ENCODE measurements at places on chromosomes 6 and 20.

DNA sequence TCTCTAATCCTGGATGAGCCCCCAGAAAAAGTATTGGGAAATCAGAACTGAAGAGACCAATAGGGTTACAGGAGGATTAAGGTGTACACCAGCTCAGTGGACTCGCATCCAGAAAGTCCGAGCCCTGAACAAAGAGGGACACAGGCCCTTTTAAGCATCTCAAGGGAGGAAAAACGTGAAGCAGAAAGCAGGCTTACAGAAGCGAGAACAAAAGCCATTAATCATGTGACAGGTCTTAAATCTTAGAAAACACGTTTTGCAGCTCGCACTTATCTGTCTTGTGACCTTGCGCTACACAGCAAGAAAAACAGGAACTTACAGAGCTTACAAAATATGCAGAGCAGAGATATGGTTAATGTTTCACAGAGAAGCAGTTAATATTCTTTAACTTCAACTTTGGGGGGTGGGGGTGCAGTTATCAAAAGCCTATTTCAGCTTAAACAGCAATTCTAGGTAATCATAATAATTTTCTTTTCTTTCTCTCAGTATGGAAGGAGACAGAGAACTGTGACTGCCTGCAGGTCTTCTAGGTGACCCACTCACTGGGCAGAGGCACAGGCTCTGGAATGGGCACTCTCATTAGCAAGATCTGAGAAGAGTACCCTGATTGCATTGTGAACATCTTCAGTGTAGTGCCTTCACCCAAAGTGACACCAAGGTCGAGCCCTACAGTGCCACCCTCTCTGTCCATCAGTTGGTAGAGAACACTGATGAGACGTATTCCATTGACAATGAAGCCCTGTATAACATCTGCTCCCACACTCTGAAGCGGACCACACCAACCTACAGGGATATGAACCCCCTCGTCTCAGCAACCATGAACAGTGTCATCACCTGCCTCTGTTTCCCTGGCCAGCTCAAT is 65.0 kb upstream of the MOCS1 start:
- DNase-seq: no peak

DNA sequence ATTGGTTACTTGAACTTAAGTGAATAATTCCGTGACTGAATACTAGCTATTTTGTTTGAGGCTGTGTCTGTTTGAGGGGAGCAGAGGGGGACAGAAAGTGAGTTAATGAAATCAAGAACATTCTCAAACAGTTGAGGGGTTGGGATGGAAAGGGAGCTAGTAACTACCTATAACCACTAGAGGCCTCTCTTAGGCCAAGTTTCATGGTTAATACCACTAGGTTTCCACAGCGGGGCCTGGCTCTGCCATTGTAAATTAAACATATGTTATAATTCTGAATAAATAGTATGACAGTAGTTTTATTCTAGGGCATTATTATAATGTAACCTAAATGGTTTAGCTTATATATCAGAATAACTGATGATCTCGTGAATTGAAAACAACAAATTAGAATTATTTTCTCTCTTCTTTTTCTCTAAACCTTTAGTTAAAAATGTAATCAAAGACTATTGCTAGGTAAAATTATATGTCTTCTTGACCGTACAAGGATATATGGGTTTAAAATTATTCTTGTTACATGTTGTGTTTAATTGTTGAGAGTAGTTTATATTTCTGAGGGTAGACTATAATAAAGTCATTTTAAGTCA is 108.1 kb downstream of the BCKDHB start:
- no peak for DNase-seq

DNA sequence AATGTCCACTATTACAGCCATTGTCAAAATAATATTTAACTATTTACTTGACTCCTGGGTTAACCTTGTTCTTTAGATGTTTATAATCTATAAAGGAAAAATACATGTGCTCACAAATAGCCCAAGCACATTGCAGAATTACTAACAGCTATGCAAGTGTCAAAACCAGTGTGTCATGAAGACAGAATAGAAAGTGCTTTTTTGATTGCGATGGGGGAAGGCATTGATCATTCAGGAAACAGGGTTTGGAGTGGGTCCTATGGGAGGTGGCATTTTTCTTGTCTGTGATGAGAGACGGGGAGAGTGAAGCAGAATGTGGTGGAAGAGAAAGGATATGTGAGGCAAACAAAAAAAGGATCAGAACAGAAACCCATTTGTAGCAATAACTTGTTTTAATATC is 1.0 kb upstream of the AGPAT4 start:
- no peak for DNase-seq

DNA sequence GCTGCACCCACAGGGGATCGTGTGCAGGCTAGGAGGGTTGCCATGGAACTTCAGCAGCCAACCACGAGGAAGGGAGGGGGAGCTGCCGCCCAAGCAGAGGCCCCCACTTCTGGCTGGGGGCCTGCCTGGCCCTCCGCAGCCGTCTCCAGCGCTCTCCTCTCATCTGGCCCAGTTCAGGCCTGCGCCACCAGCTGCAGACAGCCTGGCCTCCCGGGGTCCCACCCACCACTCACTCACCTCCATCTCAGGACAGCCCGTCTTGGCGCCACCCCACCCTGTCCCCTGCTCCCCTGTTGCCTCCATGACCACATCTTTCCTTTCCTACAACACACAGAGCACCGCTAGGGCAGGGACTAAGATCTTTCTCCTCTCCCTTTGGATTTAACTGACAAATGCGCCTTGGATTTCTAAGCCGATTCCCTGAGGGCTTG is 98.7 kb downstream of the ANKRD60 start:
- no peak for DNase-seq
